Endothelial cell of umbilical vein (primary cell): ENCODE measurements at places on chromosomes 11 and 22. TPM values are rescaled to one million over a fixed set of nuclear protein-coding genes. Genes with fewer than 3 reads are reported as not detected.

The APLNR gene
- 0.09 and 0.38 TPM in 2 replicates for total RNA-seq

The RFPL2 gene
- total RNA-seq, result not detected in 2 replicates

The NXPE1 gene
- not detected in 2 replicates for total RNA-seq

DNA sequence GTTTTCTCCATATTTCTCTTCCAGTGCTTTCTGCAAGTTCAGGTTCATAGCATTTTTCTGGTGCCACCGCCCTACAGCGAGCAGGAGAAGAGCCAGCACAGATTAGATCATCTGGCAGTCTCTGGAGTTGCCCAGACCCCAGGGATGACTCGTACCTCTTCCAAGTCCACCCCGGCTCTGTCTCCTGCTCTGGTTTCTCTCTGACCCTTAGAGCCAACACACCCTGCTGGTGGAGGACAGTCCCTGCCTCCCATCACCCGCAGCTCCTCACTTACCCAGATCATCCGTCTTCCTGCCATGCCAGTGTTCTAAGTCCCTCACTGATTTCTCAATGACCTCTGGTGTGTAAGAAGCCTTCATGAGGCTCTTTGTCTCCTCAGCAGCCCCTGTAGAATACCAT is 28.0 kb downstream of the TST start:
- no peak for DNase-seq

GRCh38 chr11:118843565-118843964 is 40.1 kb upstream of the CXCR5 start:
- DNase-seq, result no peak

GRCh38 chr11:44785856-44786607 is 59.3 kb downstream of the TSPAN18 start:
- no peak for DNase-seq

DNA sequence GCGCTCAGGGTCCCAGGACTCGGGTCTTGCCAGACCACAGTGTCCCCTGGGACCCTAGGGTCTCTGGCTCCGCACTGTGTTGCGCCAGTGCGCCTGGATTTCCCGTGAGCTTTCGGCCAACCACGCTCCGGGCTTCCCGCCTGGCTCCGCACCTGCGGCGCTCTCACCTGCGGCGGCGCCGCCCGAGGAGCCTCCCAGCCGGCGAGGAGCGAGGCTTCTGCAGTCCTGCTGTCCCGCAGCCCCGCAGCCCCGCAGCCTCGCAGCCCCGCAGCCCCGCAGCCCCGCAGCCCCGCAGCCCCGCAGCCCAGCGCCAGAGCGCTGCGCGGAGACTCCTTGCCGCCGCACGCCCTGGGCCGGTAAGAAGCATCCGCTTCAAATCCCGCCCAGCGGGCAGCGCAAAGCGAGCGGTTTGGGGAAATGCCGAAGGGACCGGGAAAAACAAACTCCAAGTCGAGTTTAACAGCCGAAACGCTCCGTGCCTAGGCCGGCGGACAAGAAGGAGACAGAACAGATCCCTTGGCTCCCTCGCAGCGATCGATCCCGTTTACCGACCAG is 939 bp downstream of the ALX4 start:
- DNase-seq, result no peak

DNA sequence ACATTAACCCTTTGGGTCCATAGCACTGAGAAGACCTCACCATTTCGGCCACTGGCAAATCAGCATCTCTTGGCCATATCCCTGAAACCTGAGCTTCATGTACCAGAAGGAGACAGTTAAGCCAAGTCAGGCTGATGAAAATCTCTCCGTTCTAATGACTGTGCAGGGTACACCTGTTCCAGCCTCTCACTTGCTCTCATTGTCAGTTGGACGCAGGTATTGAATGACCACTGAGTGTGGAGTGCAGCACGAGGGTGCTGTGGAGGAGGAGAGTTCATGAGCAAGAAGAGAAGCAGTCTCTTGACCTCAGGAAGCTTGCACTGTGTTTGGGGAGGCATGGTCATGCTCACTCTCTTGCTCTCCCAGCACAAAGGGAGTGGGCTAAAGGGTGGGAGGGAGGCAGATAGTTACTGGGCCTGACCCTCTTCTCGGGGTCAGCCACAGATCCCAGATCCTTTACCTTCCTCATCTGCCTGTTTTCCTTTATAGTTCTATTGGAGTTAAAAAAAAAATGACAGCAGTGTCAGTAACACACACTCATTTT is 65.2 kb downstream of the ZBTB16 start:
- no peak for DNase-seq

DNA sequence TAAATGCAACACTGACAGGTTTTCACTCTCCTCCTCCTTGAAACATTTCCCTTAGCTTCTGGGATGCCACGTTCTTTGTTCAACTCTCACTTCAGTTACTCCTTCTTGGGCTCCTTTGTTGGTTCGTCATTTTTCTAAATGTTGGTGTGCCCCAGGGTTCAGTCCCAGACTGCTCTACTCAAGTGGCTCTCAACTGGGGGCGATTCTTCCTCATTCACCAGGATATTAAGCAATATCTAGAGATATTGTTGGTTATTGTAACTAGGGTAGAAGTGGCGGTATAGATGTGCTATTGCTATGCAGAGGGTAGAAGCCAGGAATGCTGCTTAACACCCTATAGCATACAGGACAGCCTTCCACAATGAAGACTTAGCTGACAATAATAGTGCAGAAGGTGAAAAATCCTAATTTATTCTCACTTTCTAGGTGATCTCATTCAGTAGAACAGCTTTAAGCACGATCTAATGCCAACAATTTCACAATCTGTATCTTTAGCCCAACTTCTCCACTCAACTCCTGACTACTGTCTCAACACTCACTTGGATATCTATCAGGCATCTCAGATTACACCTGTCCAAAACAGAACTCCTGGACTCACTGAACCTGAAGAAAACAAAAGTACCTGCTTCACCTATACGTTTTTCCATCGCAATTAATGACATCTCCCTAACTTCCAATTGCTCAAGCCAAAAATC is 4.6 kb downstream of the NUP160 start:
- no peak for DNase-seq

DNA sequence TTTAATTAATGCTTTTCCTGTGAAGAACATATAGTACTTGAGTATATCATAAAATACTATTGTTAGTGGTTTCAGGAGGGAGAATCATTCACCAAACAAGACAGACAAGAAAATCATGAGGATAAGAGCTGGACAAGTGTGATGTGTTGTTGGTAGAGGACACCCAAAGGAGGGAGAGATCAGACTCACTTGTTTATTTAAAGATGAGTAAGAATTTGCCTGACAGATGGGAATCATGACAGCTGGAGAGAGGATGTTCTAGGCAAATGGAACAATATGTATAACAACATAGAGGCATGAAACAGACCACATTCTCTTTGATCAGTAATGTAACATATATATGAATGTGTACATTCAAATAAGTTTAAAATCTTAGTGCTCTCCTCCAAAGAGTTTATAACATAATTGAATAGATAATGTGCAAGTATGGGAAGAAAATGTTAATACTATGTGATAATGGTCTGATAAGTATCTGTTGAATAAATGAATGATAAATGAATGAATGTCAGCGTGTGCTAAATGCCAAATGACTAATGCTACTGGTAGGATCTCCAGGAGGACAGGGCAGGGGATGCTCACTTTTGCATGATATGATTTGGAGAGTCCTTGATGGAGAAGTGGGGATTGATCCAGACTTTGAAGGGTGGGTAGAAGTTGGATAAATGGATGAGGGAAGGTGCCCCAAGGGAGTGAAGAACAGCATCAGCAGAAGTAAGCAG is 228.9 kb upstream of the SORL1-AS1 start:
- no peak for DNase-seq
